Fibroblast of the conjunctiva (primary cell): ENCODE measurements at places on chromosomes 6 and 20.
A peak's percentile ranks its signal among the peaks of the same experiment; 100 is the strongest.

GRCh38 chr6:149182262-149182661, 135.2 kb upstream of the TAB2 start:
- DNase-seq = no peak

DNA sequence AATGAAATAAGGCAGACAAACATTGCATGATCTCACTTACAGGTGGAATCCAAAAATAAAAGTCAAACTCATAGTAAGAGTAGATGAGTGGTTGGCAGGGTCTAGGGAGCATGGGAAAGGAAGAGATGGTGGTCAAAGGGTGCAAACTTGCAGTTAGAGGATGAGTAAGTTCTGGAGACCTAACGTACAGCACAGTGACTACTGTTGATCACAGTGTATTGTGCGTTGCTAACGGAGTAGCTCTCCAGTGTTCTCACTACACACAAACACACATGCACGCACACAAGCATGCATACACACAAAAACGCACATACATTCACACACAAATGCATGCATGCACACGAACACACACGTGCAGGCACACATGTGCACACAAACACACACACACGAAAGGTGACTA, 54.9 kb downstream of the LY86 start:
- DNase-seq = no peak

DNA sequence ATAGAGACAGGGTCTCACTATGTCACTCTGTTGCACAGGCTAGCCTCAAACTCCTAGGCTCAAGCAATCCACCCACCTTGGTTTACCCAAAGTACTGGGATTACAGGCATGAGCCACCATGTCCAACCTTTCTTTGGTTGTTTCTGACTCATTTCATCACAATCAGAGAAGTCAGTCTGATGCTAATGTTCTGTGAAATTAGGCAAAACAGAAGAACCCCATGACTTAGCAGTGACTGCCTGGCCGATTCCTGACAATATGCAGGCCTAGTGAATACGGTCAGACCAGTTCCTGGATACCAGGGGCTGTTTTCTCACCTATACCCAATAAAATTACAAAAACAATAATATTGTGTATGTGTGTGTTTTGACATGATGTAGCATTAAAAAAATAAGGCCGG, 58.8 kb upstream of the BTN3A2 start:
- no peak for DNase-seq

DNA sequence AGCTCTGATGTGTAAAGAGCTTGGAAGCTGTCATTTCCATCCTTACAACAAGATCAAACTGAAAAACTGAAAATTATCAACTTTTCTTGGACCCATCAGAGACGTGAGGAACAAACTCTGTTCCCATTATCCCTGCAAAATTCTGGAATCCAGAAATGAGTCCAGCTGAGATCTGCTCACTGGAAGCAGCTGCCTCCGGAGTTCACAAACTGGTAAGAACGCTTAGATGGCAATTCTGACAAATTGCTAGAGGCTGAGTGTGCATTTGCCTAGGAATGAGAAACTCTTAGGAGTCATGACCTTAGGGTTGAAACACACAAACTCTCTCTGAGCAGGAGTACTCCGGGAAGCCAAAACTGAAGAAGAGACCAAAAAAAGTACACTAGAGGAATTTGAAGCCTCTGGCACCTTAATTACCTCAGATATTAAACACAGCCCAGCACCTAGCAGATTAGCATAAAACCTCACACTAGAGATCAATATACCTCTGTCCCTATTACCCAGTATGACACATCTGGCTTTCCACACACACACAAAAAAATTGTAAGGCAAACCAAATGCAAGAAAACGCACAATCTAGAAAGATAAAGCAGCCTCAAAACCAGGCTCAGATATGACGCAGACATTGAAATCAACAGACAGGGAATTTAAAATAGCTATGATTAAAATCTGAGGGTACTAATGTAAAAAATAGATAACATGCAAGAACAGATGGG, 233.5 kb upstream of the SGK1 start:
- peak; percentile 81 for DNase-seq

- DNase-seq = peak; percentile 77
Measured at GRCh38 chr6:54801669-54802068, 44.9 kb upstream of the FAM83B start.

GRCh38 chr20:14712302-14712739, 374.9 kb upstream of the FLRT3 start:
- DNase-seq = peak; percentile 29

DNA sequence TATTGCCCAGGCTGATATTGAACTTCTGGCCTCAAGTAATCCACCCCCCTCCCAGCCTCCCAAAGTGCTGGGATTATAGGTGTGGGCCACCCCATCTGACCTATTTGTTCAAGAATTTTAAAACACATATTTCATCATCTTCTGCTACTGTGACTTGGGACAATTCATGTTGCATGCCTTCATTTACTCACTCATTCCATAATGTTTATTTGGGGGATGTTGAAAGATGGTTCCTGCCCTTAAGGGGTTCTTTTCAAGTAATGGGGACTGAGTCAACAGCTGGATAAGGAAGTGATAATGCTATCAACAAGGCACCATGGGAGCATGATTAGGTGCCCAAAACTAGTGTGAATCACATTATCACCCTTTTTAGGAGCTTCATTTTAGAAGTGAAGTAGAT, 62.0 kb downstream of the CRYBG1 start:
- no peak for DNase-seq

- no peak for DNase-seq
Measured at GRCh38 chr6:118959903-118960302, 24.9 kb upstream of the MCM9 start.

DNA sequence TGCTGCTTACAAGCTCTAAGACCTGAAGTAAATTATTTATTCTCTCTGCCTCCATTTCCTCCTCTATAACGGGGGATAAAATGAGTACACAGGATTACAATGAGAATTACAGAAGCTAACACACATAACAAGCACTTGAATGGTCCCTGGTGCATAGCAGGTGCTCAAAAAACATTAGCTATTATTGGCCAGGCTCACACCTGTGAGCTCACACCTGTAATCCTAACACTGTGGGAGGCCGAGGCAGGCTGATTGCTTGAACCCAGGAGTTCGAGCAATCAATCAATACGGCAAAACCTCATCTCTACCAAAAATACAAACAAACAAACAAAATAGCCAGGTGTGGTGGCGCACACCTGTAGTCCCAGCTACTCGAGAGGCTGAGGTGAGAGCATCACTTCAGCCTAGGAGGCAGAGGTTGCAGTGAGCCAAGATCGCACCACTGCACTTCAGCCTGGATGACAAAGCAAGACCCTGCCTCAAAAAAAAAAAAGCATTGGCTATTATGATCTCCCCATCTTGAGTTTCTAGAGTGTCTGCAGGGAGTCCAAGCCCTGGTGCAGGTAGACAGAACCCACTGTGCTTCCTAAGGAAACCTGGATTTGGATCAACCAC, 68.1 kb downstream of the PREX1 start:
- DNase-seq = no peak

GRCh38 chr20:15058841-15059240, 721.4 kb upstream of the FLRT3 start:
- DNase-seq = no peak

DNA sequence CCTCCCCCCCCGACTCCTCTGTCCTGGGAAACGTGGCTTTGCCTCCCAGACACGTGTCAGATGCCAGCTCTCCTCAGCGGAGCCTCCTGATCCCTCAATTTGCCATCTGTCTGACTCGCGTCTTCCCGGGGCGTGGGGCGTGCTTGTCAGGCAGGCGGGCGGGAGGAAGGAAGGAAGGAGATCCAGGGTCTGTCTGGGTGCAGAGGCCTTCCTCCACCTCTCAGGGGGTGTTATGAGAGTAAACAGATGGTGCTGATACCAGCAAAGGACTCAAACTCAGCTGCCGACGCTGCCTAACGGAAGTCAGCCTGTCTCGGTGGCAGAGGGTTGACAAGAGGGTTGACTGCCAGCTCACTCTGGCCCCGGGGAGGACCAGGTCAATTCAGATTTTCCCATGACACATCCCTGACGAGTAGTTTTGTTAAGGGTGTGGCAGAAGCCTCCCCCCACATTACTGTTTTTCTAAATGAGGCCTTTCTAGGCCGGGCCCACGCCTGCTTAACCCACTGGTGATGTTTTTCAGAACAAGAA, 17.0 kb downstream of the UQCC2 start:
- DNase-seq = no peak

GRCh38 chr6:89917216-89917615, 22.9 kb downstream of the GJA10 start:
- DNase-seq = no peak

- no peak for DNase-seq
Measured at GRCh38 chr20:23314699-23315098, 35.9 kb upstream of the NXT1 start.

DNA sequence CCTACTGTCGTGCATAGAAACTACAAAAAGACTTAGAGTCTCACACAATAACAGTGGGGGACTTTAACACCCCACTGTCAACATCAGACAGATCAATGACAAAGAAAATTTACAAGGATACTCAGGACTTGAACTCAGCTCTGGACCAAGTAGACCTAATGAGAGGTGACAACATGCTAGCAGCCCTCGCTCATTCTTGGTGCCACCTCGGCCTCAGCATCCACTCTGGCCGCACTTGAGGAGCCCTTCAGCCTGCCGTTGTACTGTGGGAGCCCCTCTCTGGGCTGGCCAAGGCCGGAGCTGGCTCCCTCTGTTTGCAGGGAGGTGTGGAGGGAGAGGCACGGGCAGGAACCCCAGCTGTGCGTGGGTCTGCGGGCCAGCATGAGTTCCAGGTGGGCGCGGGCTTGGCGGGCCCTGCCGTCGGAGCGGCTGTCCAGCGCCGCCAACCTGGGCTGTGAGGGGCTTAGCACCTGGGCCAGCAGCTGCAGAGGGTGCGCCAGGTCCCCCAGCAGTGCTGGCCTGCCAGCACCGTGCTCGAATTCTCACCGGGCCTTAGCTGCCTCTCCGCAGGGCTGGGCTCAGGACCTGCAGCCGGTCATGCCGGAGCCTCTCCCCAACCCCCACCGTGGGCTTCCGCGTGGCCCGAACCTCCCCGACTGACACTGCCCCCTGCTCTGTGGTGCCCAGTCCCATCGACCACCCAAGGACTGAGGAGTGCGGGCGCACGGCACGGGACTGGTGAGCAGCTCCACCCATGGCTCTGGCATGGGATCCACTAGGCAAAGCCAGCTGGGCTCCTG, 205.6 kb downstream of the FRK start:
- DNase-seq = no peak

- DNase-seq = no peak
Measured at GRCh38 chr6:33750244-33750991, 3.7 kb upstream of the IP6K3 start.

DNA sequence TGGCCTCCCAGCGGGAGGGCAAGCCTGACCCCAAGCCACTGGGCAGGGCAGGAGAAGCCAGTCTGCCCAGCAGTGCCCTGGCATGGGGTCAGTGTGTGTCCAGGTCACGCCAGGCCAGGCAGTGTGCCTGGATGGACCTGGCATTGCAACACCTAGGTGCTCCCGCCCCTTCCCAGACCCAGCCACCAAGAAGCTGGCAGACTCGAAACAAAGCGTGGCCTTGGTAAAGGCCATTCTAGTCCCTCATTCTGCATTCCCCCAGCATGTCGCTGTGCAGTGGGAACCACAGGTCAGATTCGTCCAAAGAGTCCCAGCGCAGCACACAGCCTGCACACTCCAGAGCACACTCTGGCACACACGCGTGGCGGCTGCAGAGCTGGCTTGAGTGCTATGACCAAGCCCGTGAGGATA, 19.3 kb upstream of the APMAP start:
- no peak for DNase-seq

DNA sequence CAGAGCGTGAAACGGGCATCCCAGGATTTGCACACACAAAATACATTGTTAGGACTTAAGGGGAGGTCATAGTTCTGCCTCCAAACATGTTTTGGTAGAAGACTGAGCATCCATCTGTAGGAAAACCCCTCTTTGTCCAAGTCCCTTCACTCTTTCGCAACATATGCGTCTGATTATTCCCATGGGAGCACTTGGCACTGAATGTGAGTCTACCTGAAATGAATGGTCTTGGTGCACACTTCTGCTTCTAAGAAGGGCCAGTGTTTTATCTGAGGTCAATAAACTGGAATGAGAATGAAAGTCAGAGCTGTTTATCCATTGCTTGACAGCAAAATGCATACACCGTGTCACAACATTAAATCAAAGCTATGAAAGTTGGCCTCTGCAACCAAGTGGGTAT, 33.0 kb downstream of the GJA10 start:
- no peak for DNase-seq

- no peak for DNase-seq
Measured at GRCh38 chr6:159639721-159640120, 53.3 kb downstream of the SOD2 start.

DNA sequence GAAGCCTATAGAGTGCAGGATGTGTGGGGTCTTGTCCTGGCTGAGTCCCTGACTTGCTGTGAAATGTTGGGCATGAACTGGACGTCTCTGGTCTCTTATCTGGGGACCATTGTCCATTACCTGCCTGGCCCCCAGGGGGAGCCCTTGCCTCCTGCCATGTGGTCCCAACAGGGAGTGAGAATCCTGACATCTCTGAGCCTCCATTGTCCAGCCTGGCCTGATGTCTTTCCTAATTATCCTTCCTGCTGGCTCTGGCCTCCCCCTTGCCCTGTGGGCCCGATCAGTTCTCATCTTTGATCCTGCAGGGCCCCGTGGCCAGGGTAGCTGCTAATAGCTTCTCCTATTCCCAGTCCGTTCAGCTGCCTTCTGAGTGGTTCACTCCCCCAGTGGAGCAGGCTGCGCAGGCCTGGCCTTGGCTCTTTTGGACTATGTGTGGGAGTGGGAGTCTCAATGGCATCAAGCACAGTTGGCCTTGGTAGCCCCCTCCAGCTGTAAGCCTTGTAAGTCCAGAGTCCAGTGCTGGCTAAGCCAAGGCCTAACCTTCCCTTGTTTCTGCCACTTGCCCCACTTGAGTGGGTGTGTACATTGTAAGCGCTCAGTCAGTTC, 77.9 kb upstream of the RALY start:
- no peak for DNase-seq

DNA sequence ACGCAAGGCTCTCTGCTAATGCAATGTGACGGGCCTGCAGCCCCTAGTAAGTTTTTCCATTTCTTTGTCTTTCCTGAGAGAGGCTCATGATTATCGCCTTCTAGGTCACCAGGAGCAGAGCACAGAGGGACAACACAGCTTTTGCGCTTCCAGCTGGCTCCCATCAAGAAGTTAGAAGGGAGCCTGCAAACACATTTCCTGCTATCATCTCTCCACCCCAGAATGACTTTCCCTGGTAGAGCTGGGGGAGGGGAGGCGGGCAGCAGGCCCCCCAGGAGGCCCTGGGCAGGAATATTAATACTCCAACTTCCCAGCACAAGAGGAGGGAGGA, 35.7 kb upstream of the CCDC167 start:
- DNase-seq = no peak

GRCh38 chr6:27669295-27669623, 196.4 kb upstream of the ZNF184 start:
- no peak for DNase-seq

- DNase-seq = no peak
Measured at GRCh38 chr6:136304410-136304809, 14.8 kb upstream of the BCLAF1 start.

GRCh38 chr6:106925948-106926347, 48.6 kb downstream of the CD24 start:
- DNase-seq = no peak

- no peak for DNase-seq
Measured at GRCh38 chr6:126372626-126373025, 32.7 kb downstream of the CENPW start.
